ENCODE measurements at places on chromosomes 1 and 21. TPM values are rescaled to one million over a fixed set of nuclear protein-coding genes. Genes with fewer than 3 reads are reported as not detected.

The NECTIN4 gene
- total RNA-seq: 0.09 TPM

The PDE9A gene
- total RNA-seq: 2.6 TPM

The PTPN14 gene
- 0.79 TPM for total RNA-seq

The MPL gene
- not detected for total RNA-seq

GRCh38 chr1:228778026-228778425 lies 42.7 kb downstream of the RHOU start:
- H3K27me3 ChIP-seq: no peaks in the 10 kb centered on the region
- no peaks in the 10 kb centered on the region for H3K4me1 ChIP-seq
- H3K4me3 ChIP-seq: no peak overlapping the region
- DNase-seq: no peak
- no peak overlapping the region for H3K27ac ChIP-seq

DNA sequence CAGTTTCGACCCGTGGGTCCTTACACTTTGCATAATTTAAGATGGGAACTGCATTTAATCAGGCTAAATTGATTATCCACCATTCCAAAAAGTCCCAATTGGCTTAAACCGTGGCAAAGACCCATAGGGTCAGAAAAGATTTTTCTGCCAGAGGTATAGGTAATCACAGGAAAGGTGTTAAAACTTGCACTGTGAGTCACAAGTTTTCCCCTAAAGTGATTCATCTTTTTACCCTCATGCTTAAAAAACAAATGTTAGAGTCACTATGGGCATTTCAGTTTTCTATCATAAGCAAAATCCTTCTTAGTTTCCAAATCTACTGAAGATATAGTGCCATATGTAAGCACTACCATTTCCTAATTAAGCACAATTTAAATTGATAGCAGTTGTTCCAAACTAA lies 1079.8 kb downstream of the ADGRL2 start:
- H3K36me3 ChIP-seq: no peaks in the 10 kb centered on the region
- H3K27me3 ChIP-seq: no peaks in the 10 kb centered on the region
- no peak overlapping the region for H3K4me3 ChIP-seq
- DNase-seq: no peak

GRCh38 chr1:152374451-152374850 lies 14.6 kb upstream of the FLG2 start:
- no peak overlapping the region for H3K4me3 ChIP-seq
- no peak overlapping the region for H3K27ac ChIP-seq
- no peaks in the 10 kb centered on the region for H3K4me1 ChIP-seq
- DNase-seq: no peak
- no peaks in the 10 kb centered on the region for H3K36me3 ChIP-seq

- H3K27ac ChIP-seq: peak overlapping the region; percentile 21
- H3K4me1 ChIP-seq: peaks cover 27% of the 10 kb centered on the region
- no peaks in the 10 kb centered on the region for H3K36me3 ChIP-seq
- no peaks in the 10 kb centered on the region for H3K27me3 ChIP-seq
Observed at GRCh38 chr1:26690157-26690556, 5.7 kb upstream of the ARID1A start.

GRCh38 chr1:3891329-3891865 lies 8.7 kb downstream of the C1orf174 start:
- no peak for DNase-seq
- peaks cover 8% of the 10 kb centered on the region for H3K4me1 ChIP-seq
- no peaks in the 10 kb centered on the region for H3K27me3 ChIP-seq
- H3K36me3 ChIP-seq: peaks cover 26% of the 10 kb centered on the region

GRCh38 chr1:245809361-245809760 lies 654.6 kb downstream of the KIF26B start:
- no peak overlapping the region for H3K27ac ChIP-seq
- no peaks in the 10 kb centered on the region for H3K36me3 ChIP-seq
- no peaks in the 10 kb centered on the region for H3K4me1 ChIP-seq
- no peak for DNase-seq
- H3K27me3 ChIP-seq: no peaks in the 10 kb centered on the region

- H3K4me1 ChIP-seq: peaks cover 14% of the 10 kb centered on the region
- H3K27me3 ChIP-seq: no peaks in the 10 kb centered on the region
- no peak overlapping the region for H3K4me3 ChIP-seq
- H3K36me3 ChIP-seq: no peaks in the 10 kb centered on the region
- no peak for DNase-seq
- H3K27ac ChIP-seq: no peak overlapping the region
Observed at GRCh38 chr1:212680680-212681389, 18.8 kb downstream of the BATF3 start.

DNA sequence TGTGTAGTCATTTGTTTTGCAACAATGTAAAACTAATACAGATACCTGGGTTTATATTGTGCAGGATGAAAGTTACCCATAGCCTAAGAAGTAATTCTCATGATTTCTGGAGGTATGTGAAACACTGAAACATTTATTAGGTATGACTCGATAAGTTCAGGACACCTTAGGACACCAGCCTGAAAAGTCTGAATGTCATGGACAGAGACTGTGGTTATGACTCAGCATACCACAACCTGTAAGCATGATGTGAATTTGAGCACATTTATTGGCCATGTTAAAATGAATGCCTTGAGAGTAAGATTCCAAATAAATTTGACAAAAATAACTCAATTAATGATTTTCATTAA lies 1471.7 kb upstream of the B3GALT2 start:
- H3K4me3 ChIP-seq: no peak overlapping the region
- H3K4me1 ChIP-seq: no peaks in the 10 kb centered on the region
- peak overlapping the region; percentile 51 for H3K27ac ChIP-seq
- H3K36me3 ChIP-seq: no peaks in the 10 kb centered on the region
- DNase-seq: no peak

All from CD8-positive, alpha-beta memory T cell (primary cell).